Activated naive CD8-positive, alpha-beta T cell treated with anti-CD3 and anti-CD28 coated beads, Interleukin-2, amount 50 U/mL, for 24 hours (primary cell): ENCODE measurements at places on chromosomes 7 and 10.

GRCh38 chr7:131637859-131638258 is 81.4 kb upstream of the PODXL start:
- DNase-seq, result no peak

DNA sequence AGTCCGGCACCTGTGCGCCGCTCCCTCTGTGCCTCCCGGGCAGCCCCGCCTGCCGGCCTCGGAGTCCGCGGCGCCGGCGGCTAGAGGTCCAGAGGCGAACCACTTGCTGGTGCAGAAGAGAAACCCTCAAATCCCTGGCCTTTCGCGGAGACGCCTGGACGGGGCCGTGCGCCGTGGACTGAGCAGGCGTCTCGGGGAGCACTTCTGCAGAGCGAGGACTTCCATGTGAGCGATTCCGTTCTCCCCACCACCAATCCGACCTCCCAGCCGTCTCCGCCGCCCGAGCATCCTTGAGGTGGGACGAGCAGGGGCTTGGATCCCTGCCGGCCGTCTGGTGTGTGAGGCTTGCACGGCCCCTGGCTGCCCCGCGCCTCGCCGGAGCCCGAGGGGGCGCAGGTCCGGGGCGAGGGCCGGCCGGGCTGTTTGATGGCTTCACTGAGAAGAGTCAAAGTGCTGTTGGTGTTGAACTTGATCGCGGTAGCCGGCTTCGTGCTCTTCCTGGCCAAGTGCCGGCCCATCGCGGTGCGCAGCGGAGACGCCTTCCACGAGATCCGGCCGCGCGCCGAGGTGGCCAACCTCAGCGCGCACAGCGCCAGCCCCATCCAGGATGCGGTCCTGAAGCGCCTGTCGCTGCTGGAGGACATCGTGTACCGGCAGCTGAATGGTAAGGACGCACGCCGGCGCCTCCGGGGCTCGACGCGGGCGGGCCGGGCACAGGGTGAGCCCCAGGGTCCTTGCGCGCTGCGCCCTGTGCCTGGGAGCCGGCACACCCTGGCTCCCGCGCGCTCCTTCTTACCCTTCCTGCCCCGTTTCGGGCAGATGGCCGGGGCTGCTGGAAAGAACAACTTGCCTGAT is 660 bp downstream of the GALNT17 start:
- DNase-seq, result no peak

- no peak for DNase-seq
Measured at GRCh38 chr7:2325162-2325561, 10.9 kb upstream of the SNX8 start.

- DNase-seq, result no peak
Measured at GRCh38 chr10:84294766-84295447, 33.5 kb upstream of the CCSER2 start.

DNA sequence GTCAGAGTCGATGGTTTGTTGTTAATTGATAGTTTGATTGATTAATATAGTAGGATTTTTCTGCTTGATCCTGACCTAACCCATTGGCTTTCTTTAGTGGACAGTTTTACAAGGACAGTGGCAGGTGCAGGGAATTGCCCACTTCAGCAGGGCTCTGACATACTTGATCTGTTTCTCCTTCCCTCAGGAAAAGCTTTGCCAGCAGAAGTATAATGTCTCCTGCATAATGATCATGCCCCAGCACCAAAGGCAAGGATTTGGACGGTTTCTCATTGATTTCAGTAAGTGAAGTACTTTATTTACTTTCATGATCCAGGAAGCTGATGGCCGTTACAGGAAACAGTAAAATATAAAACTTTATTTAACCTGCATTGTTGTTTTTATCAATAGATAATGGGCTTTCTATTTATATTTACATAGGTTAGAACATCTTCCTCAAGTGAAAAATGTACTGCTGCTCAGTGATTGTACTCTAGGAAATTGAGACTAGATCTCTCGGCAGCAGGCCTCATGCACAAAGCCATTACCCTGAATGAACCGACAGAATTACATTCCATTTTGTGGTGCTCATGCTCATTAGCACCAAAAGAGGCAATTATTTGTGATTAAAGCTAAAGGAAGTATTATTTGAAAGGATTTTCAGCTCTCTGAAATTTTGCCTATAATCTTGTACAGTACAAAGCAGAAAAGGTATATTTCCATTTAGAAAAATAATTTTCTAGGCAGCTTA is 122.5 kb upstream of the SAMD8 start:
- DNase-seq, result no peak

DNA sequence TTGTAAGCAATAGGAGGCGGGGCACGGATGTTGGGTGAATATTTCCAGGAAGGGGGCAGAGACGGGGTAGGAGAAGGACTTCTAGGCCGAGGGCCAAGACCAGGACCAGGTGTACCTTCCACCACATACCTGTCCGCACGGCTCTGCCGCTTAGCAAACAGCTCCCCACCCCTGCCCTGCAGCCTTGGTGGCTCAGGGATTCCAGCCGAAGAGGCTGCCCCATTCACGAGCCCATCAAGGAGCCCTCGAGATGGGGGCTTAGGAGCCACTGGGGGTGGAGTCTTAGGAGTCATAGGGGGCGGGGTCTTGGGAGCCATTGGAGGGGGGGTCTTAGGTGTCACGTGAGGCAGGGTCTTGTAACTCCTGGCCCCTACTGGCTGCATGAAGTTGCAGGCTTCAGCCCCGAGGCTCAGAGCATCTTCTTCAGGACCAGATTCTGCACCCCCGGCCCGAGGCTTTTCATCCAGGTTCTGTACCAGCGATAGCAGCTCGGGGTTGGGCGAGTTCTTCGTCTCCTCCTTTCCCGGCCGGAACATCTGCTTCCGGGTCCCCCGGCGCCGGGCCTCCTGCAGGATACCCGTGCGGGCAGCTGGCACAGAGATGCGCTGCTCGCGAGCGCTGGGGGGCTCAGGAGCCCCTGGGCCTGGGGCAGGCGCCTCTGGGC is 6.1 kb upstream of the MYOZ1 start:
- DNase-seq, result peak; percentile 36

- no peak for DNase-seq
Measured at GRCh38 chr7:77940647-77941046, 142.1 kb downstream of the PHTF2 start.

DNA sequence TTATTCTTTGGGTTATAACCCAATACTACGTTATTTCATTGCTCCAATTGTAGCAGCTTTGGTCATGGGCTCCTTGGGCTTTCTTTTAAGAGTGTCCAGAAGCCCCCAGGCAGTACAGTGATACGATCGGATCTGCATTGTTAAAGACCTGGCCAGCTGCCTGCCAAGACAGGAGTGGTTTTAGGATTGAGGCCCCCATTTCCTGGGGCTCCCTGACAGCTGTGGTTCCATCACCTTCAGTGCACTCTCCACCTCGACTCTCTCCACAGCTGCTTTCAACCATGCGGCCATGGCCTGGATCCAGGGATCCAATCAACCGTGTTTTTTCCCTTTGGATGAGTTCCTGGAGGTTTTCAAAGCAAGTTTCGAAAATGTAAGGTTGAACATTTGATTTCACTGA is 123.4 kb upstream of the BTBD16 start:
- DNase-seq, result no peak

DNA sequence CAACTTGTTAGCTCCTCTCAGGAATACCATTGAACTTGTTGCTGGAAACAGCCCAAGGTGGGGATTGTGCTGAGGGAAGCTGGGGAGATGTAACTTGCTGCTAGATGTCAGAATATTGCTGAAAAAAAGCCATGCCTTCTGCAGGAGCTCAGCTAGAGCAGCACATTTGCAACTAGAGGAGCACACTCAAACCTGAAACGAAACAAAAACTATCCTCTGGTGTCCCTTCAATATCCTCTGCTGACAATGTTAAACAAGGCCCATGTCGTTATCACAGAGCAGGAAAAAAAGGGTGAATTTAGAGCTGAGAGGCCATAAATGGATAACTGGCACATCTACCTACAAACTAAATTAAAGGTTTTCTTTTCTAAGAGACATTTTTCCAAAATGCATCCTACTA is 53.7 kb upstream of the MACC1 start:
- no peak for DNase-seq

- DNase-seq, result peak; percentile 83
Measured at GRCh38 chr10:79929409-79929904, 19.4 kb downstream of the SFTPD start.

GRCh38 chr7:123054357-123055133 is 59.0 kb upstream of the TAS2R16 start:
- no peak for DNase-seq

DNA sequence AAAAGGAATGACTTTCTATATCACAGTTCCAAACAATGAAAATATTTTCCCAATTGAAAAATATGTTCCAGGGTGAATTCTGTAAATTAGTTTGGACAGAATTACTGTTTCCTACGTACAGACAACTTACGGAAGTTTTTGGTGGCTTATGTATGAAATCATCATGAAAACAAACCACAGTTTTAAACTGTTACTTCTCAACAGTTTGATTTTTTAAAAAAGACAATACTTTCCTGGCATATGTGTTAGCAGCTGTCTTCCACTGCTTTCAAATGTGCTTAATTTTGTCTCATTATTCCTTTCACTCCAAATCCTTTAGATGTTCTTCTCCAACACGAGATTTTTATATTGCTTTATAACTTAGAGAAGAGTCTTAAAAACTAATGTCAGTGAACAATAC is 56.2 kb downstream of the SEMA3A start:
- DNase-seq, result no peak

- no peak for DNase-seq
Measured at GRCh38 chr7:132521423-132521822, 54.8 kb downstream of the PLXNA4 start.

- no peak for DNase-seq
Measured at GRCh38 chr10:130770018-130770630, 541.4 kb downstream of the TCERG1L start.
